ENCODE measurements at places on chromosomes 4 and X. TPM values are rescaled to one million over a fixed set of nuclear protein-coding genes. Genes with fewer than 3 reads are reported as not detected.

Gene RNF212
- not detected for total RNA-seq

Gene SOX3
- not detected for total RNA-seq

Gene SRP72
- total RNA-seq, result 138 TPM

Gene TEX13B
- not detected for total RNA-seq

Gene GAB1
- total RNA-seq, result 2.7 TPM

Gene PABPC1L2A
- not detected for total RNA-seq
